Stimulated activated CD4-positive, alpha-beta T cell treated with anti-CD3 and anti-CD28 coated beads, TNF-alpha, amount 100 ng/mL, for 24 hours (primary cell): ENCODE measurements at places on chromosomes 3 and 15.

GRCh38 chr3:23740517-23740965 lies 65.2 kb upstream of the UBE2E1 start:
- DNase-seq = peak; percentile 9

DNA sequence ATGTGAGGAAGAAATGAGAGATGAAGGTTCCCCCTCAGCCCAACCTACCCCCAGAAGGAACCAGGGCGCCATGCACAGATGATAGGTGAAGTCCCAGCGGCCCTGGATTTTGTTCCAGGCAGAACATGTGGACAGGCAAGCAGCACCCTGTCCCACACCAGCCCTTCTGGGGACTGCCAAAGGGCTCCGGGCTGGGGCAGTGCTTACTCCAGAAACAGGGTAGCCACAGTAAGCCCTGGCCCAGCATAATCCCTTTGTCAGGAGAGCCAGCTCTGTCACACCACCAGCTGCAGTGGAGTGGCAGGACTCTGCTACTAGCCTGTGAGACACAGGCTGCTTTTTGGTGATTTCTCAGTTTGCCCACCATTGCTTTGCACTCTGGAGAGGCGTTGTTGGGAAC lies 6.3 kb downstream of the FBXL22 start:
- DNase-seq = no peak

DNA sequence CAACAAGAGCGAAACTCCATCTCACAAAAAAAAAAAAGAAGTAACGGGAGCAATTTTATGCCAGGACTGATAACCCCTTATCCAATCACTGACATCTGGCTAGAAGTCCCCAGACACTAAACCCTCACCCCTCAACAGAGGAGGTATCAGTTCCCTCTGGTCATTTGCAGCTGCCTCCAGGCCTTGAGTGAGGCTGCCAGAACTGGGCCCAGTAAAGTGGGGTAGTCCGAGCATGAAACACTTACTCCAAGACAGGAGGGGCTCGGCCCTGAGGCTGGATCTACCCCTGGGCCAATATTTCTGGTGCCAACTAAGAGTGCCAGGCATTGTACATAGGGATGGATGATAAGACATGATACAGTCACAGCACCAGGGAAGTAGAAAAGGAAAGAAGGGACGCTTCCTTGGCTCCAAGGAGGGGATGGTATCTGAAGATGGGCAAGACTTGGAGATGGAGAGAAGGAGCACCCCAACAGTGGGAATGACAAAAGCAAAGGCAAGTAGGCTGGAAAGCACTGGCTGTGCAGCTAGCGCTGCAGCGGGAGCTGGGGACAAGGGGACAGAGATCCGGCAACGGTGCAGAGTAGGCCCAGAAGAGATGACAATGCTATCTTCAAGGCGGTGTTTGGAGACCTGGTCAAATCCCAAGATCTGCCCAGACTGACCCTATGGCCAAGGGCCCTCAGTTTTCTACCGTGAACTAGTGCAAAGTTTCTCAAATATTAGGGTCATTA lies 2.2 kb downstream of the XXYLT1 start:
- no peak for DNase-seq

- no peak for DNase-seq
Observed at GRCh38 chr3:141618103-141618910, 119.8 kb upstream of the RNF7 start.

DNA sequence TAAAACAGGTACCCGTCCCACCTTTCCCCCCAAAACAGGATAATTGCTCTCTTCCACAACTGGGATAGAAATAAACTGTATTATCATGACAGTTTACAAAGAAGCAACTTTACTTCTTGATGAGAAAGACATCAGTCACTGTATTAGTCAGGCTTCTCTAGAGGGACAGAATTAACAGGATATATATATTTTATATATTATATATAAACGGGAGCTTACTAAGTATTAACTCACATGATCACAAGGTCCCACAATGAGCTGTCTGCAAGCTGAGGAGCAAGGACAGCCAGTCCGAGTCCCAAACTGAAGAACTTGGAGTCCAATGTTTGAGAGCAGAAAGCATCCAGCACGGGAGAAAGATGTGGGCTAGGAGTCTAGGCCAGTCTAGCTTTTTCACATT lies 18.4 kb upstream of the PLSCR4 start:
- DNase-seq = no peak

- DNase-seq = no peak
Observed at GRCh38 chr15:74958320-74958907, 1.8 kb upstream of the RPP25 start.

GRCh38 chr3:15272426-15273196 lies 59.8 kb downstream of the SH3BP5 start:
- DNase-seq = no peak

- DNase-seq = no peak
Observed at GRCh38 chr3:165920984-165921383, 83.8 kb upstream of the BCHE start.

GRCh38 chr15:90933301-90933700 lies 952 bp upstream of the HDDC3 start:
- no peak for DNase-seq

GRCh38 chr15:41501931-41502794 lies 8.5 kb downstream of the ITPKA start:
- no peak for DNase-seq

DNA sequence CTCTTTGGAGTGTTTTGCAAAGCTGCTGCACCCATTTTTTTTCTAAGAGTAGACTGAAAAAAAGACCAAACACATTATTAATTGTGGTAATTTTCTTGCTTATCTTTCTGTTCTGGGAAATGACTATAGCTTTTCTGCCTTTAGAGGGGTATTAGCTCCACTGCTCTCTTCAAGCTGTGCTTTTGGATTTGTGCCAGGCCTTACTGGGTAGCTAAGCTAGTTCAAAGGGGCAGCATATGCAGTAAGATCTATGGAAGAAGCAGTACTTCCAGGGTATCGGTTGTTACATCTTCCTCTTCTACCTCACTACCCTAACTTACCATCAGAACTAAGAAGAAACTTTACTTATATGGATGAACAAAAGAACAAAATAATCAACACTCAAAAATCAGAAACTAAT lies 28.7 kb upstream of the ARIH1 start:
- no peak for DNase-seq

GRCh38 chr3:69197922-69198530 lies 75.6 kb upstream of the LMOD3 start:
- DNase-seq = peak; percentile 69

DNA sequence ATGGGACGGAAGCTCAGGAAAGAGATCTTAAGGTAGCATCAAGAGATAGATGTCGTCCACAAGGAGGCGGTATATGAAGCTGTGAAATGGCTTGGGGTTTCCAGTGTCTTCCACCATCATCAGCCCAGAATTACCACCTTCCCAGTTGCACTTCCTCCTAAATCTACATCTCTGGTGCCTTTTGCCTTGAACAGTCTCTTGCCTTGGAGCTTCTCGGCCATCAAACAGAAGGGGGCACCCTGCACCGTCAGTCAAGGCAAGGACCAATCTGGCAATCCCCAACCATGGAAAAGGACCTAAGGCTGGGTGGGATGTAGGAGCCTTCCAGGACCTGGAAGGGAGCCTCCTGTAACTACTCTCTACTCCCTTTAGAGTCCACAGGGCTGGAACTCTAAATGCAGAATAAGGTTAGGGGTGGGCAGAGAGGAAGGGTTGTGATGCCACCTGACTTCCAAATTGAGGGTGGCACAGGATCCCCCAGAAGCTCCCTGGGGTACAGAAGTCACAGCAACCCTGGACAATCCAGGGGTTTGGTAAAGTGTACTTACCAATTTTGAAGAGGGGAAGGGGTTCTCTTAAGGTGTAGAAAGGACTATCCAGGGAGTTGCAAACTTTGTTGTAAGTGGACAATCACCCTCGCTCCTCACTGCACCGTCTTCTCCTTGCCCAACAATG lies 1.0 kb upstream of the RYR3 start:
- DNase-seq = no peak

DNA sequence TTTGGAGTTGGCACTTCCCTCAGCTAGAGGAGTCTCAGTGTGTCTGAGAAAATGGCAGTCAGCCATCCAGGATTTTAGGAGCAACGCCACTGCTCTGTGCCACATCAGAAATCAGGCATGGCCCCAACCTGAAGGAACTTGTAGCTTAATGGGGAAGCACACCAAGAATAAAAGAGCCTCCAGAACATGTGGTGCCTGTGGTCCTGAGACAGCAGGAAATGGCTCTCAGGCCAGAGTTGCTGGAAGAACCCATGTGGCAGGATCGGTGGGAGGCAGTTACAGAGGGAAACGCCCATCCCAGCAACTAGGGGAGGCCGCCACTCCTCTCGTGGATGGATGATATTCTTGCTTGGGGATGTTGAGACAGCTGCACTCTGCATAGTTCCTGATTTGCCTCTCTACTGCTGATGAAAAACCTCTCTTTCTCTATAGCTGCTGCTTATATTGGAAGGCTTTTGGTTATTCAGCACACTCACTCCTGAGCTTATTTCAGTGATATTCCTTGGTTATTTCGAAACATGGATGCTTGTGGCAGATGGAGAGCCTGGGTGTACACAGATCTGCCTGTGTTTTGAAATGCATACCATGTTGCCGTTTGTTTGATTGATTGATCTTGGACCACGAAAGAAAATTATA lies 52.4 kb downstream of the KLHL25 start:
- no peak for DNase-seq

DNA sequence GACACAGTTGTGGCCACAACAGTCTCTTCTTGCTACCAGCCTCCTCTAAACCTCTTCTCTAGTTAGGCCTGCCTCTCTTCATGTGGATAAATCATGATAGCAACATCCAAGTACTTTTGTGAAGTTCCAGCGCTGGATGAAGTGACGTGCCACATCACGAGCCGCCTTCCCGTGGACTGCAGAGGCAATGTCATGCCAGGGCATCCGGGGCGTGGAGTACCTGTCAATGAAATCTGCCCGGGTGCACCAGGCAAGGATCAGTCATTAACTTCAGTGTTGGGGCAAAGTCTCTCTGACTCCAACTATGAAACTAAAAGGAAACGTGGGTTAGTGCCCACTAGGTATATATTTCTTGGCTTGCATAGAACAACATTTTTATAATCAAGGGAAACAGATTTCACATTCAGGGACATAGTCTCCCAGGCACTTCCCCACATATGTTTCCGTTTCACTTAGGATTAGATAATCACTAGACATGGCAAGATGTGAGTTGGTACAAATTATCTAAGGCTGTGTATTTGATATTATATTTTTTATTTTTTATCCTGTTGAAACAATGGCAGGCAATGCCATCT lies 133.6 kb downstream of the PLD1 start:
- no peak for DNase-seq
